ENCODE measurements at places on chromosomes 16 and 17.

DNA sequence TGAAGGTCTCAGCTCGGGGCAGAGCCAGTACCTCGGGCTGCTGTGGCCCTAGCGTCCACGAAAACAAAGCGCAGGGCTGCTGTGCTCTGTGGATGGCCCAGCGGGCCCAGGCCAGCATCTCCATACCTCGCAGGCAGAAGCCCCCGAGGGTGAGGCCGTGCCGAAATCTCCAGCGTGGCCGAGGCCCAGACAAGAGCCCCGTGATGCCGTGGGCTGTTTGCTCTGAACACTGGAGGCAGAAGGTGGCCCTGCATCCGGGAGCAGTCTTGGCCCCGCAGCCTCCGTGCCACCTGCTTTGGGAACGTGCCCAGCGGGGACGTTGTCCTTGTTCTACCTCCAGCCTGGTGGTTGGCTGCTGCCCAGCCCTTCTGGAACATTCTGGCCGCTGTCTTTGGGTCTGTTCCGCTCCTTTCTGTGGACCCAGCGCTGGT is 121.4 kb downstream of the BANP start:
- no peak for DNase-seq

GRCh38 chr16:48225456-48225855 is 18.6 kb upstream of the LONP2 start:
- DNase-seq: no peak

DNA sequence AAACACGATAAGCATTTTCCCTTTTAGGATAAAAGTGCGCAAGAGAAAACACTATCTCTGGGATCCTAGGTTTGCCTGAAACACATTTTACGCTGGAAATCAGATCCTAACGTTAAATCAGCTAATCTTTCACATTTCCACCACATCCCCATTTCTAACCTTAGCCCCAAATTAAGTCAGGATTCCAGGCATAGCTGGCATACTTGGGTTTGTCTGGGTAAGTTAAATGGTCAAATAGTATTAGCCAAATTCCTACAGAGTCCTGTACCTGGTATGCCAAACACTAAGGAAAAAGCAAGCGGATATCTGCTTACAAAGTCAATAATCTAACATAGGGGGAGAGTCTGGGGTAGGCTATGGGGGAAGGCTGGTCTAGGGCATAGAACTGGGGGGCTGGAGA is 557.4 kb upstream of the ZFHX3 start:
- no peak for DNase-seq

GRCh38 chr17:31490019-31490650 is 98.7 kb downstream of the RAB11FIP4 start:
- DNase-seq: no peak

GRCh38 chr16:88348377-88349152 is 34.2 kb upstream of the ZNF469 start:
- DNase-seq: no peak

DNA sequence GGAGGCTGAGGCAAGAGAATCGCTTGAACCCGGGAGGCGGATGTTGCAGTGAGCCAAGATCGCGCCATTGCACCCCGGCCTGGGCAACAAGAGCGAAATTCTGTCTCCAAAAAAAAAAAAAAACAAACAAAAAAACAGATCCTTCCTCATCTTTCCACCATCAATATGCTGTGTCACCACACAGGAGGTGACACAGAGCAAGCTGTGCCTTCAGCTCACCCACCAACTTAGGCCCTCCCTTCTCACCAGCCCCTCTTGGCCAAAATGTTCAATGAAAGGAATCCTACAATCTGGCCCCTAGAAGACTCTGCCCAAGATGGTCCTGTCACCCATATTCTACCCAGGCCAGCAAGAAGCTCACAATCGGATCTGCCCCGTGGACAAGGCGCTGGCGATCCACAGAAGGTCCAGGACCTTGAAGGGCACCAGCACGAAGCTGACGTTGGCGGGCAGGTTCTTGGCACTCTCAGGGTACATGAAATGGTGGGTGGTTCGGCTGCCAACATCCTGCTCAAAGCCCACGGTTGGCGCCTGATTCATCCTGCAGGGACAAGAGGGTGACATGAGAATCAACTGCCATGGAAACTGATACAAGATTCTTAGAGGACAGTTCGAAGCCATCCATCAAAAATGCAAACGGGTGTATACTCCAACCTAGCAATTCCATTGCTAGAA is 41.4 kb downstream of the DDX19A start:
- no peak for DNase-seq

GRCh38 chr17:69581061-69581961 is 166.8 kb downstream of the MAP2K6 start:
- DNase-seq: no peak

- DNase-seq: no peak
Observed at GRCh38 chr17:71203953-71204352, 916.9 kb upstream of the SOX9 start.

GRCh38 chr17:78715876-78716275 is 66.2 kb downstream of the CYTH1 start:
- DNase-seq: no peak

DNA sequence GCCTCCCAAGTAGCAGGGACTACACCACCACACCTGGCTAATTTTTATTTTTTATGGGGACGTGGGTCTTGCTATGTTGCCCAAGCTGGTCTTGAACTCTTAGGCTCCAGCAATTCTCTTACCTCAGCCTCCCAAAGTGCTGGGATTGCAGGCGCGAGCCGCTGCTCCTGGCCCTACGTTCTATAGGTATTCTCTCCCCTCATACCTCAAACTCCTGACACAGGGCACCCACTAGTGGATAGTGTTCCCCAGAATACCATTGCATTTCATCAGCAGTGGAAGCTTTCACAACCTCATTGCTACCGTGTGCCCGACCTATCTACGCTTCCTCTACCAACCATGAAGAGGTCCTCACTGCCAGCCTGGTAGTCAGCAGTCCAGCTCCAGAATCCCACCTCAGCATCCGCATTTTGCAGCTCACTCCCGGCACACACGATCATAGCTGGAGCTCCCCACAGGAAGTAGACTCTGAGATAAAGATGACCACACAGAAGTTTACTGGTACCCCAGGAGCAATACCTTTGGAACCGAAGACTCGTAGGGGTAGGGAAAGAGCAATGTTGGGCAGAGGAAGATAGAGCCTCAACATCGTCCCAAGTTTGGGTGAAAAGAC is 9.3 kb downstream of the CTRB2 start:
- no peak for DNase-seq

- no peak for DNase-seq
Observed at GRCh38 chr17:1058423-1059130, 61.6 kb downstream of the TIMM22 start.

DNA sequence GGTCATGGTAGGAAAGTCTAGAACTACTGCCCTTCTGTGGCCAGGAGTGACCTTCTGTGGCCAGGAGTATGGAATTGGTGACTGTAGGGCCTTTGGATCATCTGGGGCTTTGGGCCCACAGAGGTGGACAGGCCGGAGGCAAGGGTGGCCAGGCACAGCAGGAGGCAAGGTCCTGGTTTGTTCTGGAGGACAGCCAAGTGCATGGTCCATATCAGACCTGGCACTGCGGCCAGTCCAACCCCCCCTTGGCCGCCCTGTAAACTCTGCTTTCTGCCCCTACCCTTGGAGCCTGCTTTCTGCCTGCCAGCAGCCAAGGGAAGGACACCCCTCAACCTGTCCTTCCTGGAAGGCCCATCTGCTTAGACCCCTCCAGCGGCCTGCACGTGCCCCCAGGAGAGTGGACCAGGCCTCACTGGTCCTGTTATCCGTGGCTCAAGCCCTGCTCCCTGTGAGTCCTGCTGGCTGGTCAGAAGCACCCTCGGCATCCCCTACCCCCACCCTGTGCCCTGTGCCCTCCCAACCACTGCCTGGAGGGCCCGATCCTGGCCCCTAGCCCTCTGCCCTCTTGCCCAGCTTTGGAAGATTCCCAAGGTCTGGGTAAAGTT is 2.3 kb upstream of the DCXR start:
- no peak for DNase-seq

DNA sequence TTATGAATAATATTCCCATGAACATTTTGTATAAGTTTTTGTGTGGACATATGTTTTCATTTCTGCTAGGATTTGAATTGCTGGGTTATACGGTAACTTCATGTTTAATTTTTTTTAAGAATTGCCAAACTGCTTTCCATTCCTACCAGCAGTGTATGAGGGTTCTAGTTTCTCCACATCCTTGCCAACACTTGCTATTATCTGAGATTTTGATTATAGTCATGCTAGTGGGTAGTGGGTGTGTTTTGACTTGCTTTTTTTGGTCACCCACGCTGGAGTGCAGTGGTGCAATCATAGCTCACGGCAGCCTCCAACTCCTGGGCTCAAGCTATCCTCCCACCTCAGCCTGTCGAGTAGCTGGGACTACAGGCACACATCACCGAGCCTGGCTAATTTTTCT is 3.0 kb upstream of the EEF2K start:
- no peak for DNase-seq

DNA sequence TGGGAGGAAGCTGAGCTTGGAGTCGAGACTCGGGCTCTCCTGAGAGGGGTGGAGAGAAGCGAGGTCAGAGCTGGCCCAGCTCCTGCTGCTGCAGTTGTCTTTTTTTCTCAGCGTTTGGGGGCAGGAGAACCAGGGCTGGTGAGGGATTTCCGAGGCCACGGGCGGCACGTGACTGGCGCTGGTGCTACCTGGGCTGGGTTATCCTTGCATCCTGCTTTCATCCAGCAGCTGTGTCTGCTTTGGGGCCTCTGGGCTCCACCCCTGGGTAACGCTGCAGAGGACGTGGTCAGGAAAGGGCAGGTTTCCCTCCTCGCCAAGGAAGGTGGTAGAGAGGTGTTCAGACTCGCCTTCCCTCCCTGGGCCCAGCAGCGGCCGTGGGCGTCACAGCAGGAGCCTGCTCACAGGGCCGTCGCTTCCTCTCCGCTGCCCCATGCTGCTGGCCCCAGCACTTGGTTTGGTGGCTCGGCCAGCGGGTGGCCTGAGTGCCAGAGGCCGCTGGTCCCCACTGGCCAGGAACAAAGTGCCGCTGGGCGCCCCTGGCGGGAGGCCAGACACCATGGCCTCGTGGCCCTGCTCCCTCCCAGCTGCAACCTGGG is 22.5 kb downstream of the GSE1 start:
- DNase-seq: no peak

DNA sequence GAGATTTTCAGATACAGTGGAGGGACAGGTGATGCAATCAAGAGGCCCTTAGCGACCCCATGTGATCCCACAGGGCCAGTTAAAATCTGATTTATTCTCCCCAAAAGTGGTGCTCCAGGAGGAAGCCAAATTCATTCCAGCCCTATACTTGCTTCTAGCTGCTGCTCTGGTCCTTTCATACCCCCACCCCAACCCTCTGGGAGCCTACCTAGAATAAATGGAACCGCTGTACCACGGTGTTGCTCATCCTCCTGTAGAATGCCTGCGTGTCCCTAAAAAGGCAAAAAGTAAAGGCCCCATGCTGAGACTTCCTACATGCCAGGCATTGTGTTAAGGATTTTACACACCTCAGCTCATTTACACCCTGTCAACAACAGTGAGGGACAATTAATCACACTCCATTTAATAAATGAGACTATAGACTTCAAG is 2.0 kb upstream of the RASL10B start:
- no peak for DNase-seq

- DNase-seq: no peak
Observed at GRCh38 chr17:74759243-74759801, 10.9 kb downstream of the NHERF1 start.

DNA sequence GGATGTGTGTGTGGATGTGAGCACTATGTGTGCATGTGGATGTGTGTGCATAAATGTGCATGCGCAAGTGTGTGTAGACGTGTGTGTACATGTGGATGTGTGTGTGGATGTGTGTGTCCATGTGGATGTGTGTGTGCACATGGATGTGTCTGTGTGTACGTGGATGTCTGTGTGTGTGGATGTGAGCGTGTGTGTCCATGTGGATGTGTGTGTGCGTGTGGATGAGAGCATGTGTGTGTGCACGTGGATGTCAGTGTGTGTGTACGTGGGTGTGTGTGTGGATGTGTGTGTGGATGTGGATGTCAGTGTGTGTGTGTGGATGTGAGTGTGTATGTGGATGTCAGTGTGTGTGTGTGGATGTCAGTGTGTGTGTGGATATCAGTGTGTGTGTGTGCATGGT is 63.6 kb upstream of the DOC2B start:
- no peak for DNase-seq

DNA sequence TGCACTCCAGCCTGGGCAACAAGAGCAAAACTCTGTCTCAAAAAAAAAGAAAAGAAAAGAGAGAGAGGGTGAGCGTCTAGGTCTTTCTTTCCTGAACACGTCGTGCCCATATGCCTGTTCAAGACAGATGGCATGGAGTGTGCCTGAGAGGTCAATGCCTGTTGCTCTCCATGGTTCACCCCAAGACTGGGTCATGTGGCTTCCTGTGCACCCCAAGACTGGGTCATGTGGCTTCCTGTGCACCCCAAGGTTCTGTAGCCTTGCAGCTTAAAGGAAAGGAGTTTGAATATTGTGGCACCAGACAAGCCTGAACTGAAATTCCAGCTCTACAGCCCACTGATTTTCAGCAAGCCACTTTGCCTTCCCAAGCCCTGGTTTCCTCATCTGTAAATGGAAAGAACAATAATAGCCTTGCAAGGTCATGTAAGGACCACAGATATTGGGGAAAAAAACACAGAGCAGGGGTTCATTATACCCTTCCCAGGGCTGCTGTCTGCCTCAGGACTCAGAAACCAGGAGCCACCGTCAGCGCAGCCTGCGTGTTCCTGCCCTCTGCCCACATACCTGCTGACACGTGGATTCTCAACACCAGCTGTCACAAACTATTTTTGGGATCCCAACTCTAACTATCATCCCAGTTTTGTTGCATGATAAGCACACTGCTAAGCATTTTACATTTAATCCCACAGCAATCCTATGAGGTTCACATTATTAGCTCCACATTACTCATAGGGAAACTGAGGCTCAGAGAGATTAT is 18.0 kb upstream of the NAGS start:
- no peak for DNase-seq

GRCh38 chr16:13957197-13958078 is 37.5 kb downstream of the ERCC4 start:
- DNase-seq: no peak

- no peak for DNase-seq
Observed at GRCh38 chr16:50198802-50199403, 45.8 kb downstream of the TENT4B start.

DNA sequence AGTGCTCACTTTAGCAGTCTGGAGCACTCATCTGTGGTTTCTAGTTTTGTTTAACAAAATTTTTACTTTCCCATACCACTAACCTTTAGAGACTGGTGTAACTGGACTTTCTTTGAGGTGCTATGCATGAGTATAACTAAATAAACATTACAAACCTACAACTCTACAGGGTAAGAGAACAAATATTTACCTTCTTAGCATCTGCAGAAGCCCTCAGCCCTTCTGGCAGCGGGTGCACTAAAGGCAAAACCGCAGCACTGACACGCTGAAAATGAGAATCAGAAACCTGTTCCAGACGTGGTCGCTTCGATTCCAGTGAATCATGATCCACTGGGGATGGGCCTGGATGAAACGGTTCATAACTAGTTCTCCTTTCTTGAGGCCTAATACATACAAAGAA is 43.7 kb downstream of the NCOR1 start:
- no peak for DNase-seq

- DNase-seq: no peak
Observed at GRCh38 chr17:27649929-27650328, 18.9 kb downstream of the LGALS9 start.

Data from NCI-H187 (cell line).